ENCODE measurements at places on chromosomes 1 and 21.
A peak's percentile ranks its signal among the peaks of the same experiment; 100 is the strongest.

DNA sequence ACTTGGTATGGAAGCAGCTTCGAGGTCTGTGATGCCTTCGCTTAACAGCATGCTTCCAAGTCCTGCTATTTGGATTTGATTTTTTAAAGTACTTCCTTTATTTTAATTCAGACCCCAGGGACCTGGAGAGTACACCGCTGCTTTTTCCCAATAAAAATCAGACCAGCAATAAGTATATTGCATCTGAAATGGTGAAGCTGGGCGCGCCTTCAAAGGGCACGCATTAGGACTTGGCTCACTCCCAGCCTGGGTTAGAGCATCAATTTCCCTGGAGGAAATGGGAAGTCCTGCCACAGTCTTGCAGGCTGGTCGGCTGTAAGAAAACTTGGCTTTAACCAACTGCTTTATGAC lies 325.1 kb downstream of the RRAGC start:
- peak; percentile 37 for DNase-seq

GRCh38 chr1:167762061-167762746 lies 40.4 kb downstream of the MPZL1 start:
- DNase-seq: no peak

DNA sequence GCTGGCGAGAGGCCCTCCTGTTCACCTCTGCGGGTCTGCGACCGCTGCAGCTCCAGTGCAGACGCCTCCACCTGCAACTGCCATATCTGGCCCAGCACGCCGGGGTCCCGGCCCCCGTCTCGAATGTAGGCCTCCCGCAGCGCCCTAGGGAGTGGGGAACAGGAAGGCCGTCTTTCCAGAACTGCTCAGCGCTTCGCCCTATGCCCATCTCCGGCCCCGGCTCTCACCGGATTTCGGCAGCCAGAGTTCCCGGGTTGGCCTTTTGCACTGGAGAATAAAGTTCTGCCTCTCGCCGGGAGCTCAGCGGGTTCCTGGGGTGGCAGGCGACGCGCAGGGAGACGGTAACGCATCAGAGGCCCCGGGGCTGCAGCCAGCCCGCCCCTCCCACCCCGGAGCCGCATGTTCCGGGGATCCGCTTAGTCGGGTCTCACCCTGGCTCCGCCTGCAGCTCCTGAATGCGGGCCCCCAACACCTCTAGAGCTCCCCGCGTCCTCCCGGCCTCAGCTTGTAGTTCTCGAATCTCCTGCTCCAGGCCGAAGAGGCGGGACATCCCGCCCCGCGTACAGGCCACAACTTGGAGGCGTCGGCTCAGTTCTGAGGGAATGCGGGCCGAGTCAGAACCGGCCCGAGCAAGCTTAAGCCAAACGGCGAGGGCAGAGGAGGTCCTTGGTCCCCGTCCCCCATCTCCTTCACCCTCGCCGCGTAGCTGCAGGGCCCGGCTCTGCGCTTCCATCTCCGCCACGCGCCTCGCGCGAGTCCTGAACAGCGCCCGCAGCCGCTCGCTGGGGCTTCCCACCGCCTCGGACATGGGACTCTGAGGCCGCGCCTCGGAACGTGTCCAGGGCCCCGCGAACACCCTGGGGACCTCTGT lies 1.1 kb downstream of the CCDC17 start:
- DNase-seq: no peak

GRCh38 chr1:176773038-176773437 lies 310.1 kb downstream of the PAPPA2 start:
- DNase-seq: no peak

DNA sequence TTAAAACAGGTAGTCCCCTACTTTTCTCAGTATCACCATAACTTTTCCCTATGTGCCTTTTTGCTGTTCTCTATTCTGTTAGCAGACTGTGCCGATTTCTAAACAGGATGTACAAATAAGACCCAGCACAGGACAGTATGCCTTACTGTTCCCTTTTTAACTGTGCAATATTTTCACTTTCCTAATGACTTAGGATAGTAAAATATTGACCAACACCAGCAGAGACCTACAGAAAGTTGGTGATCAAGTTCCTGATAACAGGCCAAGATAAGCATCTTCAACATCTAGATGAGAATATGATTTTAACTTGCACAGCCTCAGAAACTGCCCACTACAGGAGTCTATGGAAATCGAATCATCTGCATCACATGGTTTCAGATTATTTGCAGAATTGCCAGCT lies 42.0 kb downstream of the ADSS2 start:
- no peak for DNase-seq

DNA sequence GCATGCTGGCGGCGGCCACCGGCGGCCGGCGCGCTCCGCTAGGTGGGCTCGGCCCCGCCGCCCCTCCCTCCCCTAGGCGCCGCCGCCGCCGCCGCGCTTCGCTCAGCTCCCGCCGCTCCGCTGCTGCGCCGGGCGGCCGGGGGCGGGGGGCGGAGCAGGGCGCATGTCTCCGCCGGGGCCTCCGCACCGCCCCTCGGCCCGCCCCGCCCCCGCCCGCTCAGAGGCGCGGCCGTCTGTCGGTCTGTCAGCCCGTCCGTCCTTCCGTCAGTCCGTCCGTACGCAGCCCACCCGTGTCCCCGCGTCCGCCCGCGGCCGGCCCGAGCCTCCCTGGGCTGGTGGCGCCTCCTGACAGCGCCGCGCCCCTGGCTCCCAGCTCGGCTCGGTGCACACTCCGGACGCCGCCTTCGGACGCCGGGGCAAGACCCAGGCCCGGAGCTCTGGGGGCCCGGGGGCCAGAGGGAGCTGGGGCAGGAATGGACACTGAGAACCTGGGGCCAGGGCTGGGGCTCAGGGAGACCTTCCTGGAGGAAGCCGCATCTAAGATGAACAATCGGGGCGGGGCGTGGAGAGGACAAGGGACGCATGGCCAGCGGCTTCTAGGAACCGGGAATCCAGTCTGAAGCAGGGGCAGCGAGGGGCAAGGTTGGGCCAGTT lies at the start of gene GPR153:
Gene GPR153, minus strand, starts transcription at position 138 of the 654 bp plus-strand sequence. CDS start 6,193 bp downstream, outside the sequence.
- no peak for DNase-seq

GRCh38 chr1:152513081-152513480 lies 1.2 kb upstream of the CRCT1 start:
- DNase-seq: no peak

DNA sequence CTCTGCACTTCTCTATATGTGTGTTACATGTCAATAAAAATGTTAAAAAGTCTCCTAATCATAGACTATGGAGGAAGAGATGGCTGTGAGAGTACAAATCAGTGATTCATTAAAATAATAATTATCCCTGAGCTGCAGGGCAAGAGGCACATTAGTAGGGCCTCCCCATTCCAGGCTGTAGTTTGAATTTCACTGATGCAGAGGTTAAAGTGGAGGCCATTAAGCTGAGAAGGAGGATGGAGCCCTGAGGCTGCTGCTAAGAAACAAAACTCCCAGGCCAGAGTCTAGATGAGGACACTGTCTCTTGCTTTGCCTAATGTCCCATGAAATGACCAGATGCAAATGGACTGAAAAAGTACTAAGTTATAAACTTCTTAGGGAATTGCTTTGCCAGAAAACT lies 89.1 kb upstream of the WDR26 start:
- DNase-seq: no peak

DNA sequence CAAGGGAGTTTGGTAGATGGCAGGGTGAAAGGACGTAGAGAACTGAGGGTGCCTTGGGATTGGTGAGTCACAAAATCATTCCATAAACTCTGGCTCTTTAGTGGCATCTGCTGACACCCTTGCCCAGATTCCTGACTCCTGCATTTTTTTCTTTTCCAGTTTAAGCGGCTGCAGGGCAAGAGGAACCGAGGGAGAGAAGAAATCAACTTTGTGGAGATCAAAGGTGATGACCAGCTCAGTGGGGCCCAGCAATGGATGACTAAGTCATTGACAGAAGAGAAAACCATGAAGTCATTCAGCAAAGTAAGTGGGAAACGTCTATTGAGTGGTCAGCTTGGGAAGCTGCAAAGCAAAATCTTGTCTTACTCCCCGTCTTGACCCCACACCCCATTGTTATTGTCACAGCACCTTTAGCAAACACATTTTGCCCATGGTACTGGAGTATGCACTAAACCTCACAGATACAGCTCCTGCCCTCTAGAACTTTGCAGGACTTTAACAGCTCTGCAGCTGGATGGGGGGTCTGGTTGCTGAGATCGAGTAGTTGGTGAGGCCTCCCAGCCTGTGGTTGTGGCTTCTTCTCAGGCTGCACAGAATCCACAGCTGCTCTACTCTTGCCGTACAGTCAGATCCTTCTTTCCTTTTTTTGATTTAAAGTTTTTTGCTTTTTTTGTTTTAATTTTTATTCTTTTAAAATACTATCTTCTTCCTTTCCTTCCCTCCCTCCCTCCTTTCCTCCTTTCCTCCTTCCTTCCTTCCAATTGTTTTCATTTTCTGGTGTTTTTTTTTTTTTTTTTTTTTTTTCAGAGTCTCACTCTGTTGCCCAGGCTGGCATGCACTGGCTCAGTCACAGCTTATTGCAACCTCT lies 21.9 kb downstream of the SH2D2A start:
- DNase-seq: no peak

- DNase-seq: no peak
Measured at GRCh38 chr1:239297910-239298309, 88.5 kb upstream of the CHRM3 start.

- DNase-seq: no peak
Measured at GRCh38 chr1:225772848-225773247, 4.8 kb upstream of the SRP9 start.

- DNase-seq: peak; percentile 38
Measured at GRCh38 chr1:201376464-201377374, 761 bp downstream of the TNNT2 start.

DNA sequence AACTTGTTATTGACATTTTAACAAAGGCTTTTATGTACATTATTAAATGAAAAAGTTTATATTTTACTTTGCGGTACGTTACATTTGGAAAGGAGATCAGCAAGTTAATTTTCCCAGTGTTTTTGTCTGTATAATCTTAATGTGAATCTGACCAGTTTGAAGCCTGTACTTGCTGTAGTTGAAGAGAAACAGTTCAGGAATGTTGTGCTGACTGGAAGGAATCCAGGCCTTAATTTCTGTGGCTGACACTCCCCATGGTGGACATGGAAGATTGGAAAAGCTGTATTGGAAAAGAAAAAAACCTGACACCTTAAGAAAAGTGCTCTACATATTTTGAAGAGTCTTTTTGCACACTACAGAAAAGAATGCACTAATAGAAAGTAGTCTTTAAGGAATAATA lies 15.5 kb downstream of the LEPR start:
- DNase-seq: no peak

GRCh38 chr21:35406635-35407034 lies 357.5 kb upstream of the RUNX1 start:
- no peak for DNase-seq

DNA sequence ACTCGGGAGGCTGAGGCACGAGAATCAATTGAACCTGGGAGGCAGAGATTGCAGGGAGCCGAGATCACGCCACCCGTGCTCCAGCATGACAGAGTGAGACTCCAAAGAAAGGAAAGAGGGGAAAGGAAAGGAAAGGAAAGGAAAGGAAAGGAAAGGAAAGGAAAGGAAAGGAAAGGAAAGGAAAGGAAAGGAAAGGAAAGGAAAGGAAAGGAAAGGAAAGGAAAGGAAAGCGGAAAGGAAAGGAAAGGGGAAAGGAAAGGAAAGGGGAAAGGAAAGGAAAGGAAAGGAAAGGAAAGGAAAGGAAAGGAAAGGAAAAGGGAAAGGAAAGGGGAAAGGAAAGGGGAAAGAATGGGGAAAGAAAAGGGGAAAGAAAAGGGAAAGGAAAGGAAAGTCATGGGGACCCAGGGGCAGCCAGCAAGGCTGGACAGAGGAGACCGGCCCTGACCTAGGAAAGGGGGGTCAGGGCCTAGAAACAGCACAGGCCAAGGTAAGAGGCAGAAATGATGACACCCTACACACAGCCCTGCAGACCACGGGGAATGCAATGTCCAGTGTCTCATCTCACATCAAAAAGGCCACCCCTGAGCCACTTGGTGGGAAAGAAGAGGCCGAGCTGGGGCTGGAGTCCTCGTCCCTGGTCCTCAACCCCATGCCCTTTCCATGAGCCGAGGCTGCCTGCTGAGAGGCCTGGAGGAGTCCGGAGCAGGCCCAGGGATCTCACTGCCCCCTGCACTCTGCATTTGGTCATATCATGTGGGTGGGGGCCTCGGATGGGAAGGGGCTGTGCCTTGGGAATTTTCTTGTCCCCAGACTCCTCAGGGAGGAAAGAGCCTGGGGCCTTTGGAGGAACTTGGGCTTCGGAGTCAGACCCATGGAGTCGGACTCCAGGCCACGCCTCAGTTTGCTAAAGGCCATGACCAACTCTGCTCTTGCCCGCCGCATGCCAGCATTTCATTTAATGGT lies 18.8 kb upstream of the LAPTM5 start:
- DNase-seq: no peak

DNA sequence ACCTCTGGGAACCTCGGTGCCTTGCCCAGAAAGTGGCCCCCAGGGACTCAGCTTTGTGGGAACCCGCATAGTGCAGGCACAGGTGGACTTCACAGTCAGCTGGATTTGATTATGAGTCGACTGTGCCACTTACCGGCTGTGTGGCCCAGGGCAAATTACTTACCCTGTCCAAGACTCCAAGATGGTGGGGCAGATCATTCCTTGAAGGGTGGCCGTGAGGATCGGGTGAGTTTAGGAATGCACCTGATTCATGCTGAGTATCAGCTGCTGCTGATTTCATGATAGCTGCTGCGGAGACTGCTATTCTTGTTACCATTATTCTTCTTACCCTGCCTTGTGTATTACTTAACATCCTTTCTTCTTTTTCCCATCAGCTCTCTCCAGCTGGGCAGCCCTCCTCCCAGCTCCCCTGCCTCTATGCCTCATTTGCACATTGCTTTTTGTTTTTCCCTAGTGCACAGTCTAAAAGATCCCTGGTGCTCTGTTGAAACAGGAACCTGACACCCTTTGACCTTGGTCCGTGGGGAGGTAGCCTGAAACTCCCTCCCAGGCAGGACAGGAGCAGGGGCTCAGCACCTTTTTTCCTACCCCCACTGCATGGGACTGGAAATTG lies 40.5 kb upstream of the FHAD1 start:
- DNase-seq: no peak

GRCh38 chr1:180849031-180849775 lies 63.5 kb upstream of the KIAA1614 start:
- DNase-seq: no peak

DNA sequence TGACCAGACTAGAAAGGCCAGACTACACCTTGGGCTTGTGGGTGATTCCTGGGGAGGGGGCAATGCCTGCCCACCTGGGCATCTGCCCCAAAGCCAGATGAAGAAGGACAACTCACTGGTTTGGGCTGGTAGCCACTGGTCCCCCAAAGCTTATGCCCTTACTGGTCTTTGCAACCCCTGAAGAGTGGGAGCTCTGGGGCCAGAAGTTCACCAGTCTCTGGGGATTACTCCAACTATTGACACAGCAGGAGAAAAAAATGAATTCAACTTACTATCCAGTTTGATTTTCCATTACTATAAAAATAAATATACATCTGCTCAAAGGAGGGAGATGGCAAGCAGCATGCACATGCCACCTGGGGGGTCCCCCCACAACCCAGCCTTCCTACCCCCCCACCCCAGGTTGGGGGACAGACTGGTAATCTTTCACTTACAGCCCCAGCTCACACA lies 2.6 kb downstream of the AHDC1 start:
- no peak for DNase-seq

DNA sequence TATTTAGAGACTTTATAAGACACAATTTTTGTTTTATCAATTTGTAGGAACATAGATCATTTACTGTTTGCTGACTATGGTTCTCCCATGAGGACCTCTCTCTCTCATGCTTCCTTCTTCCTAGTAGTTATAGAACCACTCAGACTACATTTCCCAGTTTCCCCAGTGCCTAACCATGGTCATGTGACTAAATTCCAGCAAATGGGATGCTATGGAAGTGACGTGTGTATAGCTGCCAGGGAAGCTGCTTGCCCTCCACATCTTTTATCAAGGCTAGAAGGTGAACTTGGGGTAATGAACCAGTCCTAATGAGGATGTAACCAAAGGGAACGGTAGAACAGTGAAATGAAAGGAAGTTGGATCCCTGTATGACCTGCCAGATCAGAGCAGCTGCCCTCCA lies 184.0 kb downstream of the MIS18A start:
- DNase-seq: no peak

- no peak for DNase-seq
Measured at GRCh38 chr21:29568020-29568697, 269.4 kb downstream of the BACH1 start.
